LHCN-M2 (cell line): ENCODE measurements at places on chromosomes 11 and 22.

DNA sequence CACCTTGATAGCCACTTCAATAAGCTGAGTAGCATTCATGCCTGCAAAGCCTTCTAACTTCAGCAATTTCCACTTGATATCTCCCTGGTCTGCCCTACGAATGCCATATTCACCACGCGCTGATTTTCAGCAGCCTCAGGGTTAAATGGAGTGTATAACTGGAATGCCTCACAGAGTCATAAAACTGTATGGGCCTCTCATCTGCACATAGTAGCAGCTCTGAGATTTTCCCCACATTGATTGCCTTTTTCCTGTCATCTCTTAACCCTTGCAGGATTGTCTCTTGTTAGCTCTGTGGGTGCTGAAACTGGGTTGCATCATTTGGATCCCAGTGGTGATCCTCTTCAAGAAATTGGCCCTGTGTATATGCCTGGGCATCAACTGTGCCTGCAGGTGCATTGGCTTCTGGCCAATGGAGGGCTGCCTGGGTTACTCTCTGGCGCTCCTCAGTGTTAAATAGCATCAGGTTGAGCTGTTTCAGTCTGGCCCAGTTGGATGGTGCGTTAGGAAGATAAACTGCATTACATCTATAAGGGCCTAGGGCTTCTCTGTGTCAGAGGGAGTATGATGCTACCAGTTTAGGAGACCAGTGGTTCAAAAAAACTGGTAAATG is 17.4 kb upstream of the GLYATL1 start:
- no peak for DNase-seq

- no peak for DNase-seq
Observed at GRCh38 chr11:124591430-124591829, 19.8 kb upstream of the PANX3 start.

DNA sequence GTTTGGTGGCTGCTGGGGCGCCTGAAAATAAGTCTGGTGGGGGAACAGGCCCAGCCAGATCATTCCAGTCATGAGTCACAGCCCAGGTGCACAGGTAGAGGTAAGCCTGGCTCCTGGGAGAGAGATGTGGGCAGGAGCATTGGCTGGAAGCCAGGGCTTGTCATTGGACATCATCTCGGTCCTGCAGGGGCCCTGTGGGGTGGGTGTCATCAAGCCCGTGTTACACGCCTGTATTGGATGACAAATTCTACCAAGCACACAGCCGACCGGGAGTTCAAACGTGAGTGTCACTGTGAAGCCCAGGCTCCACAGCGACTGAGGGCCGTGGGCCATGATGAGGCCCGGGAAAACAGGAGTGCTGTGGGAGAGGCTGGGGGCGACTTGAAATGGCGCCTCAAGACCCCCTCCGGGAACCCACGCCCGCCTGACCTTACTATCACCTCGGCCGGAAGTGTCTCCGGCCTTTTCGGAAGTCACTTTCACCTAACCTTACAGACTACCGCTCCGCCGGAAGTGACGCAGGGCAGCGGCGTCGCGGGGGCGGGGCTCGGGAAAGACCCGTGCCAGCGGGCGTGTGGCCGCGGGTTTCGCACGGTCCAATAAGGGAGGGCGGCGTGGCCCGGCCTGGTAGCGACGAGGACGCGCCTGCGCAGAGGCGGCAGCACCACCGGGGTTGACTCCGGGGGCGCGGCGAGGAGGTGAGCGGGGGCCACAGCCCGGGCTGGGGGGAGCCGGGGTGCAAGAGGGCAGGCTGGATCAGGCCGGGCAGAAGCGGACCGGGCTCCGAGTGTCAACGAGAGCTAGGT is at the start of gene FKBP2:
FKBP2 (plus strand) TSS at position 661 of the 806 bp plus-strand sequence. CDS start 1,293 bp downstream, outside the sequence.
- peak; percentile 94 for DNase-seq

DNA sequence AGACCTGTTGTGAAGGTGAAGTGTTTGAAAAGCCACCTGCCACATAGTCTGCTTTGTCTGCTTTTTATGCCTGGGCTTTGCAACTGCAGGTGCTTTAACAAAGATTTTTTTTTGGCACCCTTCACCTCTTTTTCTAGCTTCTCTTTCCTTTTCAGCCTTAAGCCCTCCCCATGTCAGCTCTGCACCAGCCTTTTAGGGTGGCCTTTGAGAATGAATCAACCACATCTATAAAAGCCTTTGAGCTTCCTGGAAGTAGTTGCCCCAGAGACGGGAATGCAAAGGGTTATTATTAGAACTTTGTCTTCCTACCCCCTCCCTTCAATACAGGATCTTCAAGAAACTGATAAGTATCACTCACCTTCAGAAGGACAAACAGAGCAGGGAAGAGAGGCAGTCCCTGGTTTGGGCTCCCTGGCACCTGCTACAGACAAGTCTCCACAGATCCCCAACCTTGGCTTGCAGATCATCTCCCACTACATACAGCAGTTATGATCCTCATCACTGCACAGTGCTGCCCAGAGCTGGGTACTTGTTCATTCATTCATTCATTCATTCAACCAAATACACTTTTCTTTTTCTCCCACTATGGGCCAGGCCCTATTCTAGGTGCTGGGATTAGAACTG is 8.0 kb downstream of the PVALB start:
- no peak for DNase-seq

DNA sequence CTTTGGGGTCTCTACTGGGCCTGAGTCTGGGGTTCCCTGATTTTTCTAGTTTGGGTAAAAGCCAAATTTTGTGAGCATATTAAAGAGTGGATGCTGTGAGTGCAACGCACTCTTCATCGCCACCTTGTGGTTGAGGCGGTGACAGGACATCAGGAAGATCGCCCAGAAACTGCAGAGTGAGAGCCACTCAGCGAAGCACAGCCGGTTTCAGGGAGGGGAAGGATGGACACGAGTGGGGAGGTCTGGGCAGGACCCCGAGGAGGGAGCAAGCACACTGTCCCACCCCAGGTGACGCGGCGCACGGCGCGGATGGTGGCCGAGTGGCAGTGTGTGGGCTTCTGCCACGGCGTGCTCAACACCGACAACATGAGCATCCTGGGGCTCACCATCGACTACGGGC is 9.1 kb downstream of the SELENOO start:
- DNase-seq = peak; percentile 53

- DNase-seq = no peak
Observed at GRCh38 chr11:48050304-48050703, 69.9 kb downstream of the PTPRJ start.

DNA sequence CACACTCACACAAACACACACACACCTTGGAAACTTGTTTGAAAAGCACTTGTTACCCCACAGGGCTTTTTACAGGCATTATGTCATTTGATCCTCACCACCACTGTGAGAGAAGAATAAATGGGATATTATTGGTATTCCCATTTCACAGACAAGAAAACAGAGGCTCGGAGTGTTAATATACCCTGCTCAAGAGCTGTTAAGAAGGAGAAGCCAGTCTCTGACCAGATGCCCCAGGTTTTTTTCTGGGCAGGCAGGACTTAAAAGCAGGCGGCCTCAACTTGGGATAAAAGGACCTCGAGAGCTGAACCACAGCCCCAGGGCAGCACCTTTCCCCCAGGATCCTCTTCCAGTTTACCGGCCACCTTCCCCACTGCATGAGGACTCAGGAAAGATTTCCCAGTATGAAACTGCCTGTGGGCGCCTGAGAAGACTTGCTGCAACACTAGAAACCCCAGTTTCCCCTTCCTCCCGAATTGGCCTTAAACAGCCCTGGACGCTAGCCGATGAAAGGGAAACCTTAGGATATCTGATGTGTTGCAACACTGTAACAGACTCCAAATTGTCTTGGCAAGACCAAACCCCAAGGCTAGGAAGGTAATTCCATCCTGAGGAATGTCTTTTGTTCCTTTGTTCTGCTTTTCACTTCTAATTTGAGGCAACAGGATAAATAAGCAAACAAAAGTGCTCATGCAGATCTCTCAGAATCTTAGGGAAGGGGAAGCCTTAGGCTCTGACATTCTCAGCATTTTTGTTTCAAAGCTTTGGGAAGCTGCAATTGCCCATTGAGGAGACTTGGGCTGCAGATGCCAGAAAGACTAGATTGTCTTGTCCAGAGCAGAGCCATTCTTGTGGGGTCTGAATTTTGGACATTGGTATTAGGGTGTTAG is 173.5 kb downstream of the TRIM29 start:
- DNase-seq = no peak

GRCh38 chr11:100066399-100066798 is 620.7 kb upstream of the ARHGAP42 start:
- no peak for DNase-seq

- peak; percentile 13 for DNase-seq
Observed at GRCh38 chr11:123143921-123144320, 51.1 kb downstream of the CLMP start.

DNA sequence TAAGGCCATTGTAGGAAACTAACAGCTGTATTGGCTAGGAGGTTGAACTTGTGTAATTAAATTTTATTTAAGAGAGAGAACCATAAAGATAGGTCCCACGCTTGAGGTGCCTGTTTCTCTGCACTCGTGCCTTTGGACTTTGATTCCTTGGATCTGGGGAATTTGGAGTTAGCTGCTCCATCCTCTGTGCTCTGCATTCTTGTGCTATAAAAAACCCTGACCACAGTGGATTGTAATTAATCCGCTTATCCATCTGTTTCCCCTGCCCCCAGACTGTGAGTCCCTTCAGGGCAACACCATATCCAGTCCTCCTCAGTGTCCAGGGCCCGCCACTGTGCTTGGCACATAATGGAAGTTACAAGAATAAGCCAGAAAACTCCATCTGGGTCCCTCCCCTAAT is 169.8 kb downstream of the SPON1 start:
- DNase-seq = no peak

DNA sequence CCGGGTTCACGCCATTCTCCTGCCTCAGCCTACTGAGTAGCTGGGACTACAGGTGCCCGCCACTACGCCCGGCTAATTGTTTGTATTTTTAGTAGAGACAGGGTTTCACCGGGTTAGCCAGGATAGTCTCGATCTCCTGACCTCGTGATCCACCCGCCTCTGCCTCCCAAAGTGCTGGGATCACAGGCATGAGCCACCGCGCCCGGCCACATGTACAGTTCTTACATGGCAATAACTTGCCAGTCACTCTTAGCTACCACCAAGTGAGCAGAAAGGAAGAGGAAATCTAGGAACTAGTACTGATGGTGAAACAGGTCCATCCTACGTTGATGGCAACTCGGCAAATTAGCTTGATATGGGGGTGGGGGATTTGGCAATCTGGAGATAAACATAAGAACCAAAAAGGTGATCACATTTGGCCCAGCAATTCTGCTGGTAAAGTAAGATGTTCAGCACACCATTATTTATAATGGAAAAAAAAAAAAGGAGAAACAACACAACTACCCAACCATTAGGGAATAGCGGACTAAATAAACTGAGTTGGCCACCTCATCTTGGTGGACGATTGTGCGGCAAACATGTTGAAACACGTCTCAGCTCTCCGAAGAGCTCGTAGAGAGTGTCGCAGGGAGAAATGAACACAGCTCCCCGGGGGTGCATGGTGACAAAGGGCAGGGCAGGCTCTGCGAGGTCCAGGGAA is 5.3 kb downstream of the NLRP6 start:
- no peak for DNase-seq

DNA sequence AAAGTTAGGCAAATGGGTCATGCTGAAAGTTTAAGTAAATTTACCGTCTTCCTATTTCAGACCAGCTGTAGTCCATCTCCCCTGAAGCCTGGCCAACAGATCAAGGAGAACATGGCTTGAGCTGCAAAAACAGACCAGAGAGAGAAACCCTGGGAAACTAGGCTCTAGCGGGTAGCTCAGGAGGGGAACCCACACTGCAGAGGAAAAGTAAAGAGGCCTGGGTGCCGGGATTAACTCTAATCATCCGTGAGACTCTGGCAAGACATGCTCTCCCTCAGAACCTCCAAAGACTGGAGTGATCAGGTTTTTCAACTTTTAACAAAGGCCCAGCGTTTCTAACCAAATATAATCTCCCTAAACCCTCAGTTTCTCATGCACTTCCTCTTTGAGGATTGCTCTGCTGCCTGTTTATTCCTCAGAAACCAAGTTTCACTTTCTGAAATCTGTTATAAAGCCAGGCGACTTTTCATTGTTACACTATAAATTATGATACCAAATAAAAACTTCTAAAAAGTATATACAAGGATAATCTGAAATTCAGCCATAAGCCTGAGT is 67.5 kb downstream of the GAB2 start:
- peak; percentile 52 for DNase-seq

GRCh38 chr11:65417702-65418430 is 4.7 kb upstream of the NEAT1 start:
- peak; percentile 31 for DNase-seq

- DNase-seq = no peak
Observed at GRCh38 chr11:297051-297585, 2.2 kb downstream of the IFITM5 start.

- DNase-seq = no peak
Observed at GRCh38 chr11:68325907-68326220, 13.5 kb downstream of the LRP5 start.

- no peak for DNase-seq
Observed at GRCh38 chr11:98944461-98944860, 76.3 kb upstream of the CNTN5 start.

GRCh38 chr11:82195283-82195682 is 538.4 kb downstream of the FAM181B start:
- DNase-seq = no peak

GRCh38 chr22:23159291-23159630 is 14.0 kb downstream of the RAB36 start:
- no peak for DNase-seq

DNA sequence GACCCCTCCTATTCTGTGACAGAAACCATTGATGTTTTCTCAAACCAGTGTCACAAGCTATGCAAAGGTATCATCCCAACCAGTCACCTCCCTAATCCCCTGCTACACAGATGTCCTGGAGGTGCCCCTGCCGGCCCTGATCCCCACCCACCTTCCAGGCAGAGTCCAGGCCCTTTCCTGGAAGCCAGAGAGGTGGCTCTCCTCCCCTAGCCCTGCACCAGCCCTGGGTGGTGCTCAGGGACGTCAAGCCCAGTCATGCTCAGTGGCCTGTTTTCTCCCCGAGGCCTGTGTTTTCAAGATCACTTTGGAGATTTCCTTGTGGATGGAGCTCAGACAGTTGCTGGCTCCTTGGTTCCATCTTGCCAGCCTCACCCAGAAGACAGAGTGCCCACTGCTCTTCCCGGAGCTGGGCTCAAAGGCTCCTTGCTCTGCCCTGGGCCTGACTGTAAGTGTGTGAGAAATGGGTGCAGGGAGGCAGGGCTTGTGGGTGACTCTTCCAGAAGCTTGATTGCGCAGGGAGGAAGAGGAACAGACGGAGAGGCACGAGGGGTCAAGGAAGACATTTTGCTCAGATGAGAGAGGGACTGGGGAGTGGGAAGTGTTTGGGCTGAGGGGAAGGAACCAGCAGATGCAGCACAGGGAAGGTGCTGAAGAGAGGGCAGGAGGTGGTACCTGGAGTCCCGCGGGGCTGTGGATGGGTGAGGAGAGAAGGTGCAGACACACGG is 11.3 kb downstream of the P2RY6 start:
- no peak for DNase-seq

GRCh38 chr11:74141241-74141695 is 29.5 kb downstream of the C2CD3 start:
- no peak for DNase-seq
